Omental fat pad (tissue), 4 donors: ENCODE measurements at places on chromosomes 6 and 20. TPM values are rescaled to one million over a fixed set of nuclear protein-coding genes. Genes with fewer than 3 reads are reported as not detected.

PACRG gene
- 2.5 TPM for total RNA-seq

TOX2 gene
- total RNA-seq, result 7.1 TPM

DNA sequence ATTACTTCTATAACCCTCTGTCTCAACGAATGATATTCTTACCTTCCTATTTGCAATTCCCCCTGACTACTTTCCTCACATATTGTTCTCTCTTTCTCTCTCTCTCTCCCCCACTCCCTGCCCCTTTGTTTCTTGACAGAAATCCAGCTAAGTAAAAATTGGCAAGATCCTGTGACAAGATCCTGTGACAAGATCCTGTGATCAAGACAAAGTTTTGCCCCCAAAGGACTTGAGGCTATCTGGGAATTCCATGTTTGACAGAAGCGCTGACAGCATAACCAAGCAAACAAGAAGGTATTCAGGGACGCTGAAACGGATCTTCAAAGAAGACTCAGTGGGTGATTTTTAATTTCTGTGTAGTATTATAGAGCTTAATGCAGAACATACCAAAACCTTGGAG, 5.5 kb upstream of the HBS1L start:
- no peak for DNase-seq

SLC32A1 gene
- total RNA-seq, result not detected

- no peak for DNase-seq
Measured at GRCh38 chr6:43953256-43953655, 174.0 kb downstream of the MRPL14 start.

DNA sequence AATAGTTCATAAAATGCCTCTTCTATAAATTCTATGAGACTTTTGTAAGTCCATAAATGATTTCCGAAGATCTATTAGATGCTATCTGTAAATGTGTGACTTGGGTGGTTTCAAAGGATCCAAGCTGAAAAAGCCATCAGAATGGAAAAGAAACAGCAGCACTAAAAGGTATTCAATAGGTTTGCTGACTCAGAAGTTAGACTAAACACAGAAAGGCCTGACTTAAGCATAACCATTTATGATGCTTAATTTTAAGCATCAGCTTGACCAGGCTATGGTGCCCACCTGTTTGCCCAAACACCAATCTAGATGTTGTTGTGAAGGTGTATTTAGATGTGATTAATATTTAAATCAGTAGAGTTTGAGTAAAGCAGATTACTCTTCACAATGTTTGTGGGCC, 513.5 kb downstream of the TFAP2A start:
- DNase-seq, result no peak

DNA sequence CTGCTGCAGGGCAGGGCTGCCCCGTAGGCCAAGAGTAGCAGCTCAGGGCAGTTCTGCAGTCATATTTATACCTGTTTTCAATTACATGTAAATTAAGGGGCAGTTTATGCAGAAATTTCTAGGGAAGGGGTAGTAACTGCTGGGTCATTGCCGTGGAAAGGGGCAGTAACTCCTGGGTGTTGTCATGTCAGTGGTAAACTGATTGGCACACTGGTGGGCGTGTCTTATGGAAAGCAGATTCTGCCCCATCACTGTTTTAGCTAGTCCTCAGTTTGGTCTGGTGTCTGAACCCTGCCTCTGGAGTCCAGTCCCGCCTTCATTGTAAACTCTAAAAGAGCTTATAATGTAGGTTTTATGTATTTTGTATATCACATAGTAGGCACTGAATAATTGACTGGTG, 22.1 kb downstream of the MAP3K4 start:
- no peak for DNase-seq

HLA-DQB2 gene
- total RNA-seq, result not detected

GRCh38 chr20:33316958-33317357, 33.9 kb downstream of the BPIFB1 start:
- DNase-seq, result no peak

- DNase-seq, result no peak
Measured at GRCh38 chr20:48750941-48751635, 76.7 kb downstream of the PREX1 start.

DNA sequence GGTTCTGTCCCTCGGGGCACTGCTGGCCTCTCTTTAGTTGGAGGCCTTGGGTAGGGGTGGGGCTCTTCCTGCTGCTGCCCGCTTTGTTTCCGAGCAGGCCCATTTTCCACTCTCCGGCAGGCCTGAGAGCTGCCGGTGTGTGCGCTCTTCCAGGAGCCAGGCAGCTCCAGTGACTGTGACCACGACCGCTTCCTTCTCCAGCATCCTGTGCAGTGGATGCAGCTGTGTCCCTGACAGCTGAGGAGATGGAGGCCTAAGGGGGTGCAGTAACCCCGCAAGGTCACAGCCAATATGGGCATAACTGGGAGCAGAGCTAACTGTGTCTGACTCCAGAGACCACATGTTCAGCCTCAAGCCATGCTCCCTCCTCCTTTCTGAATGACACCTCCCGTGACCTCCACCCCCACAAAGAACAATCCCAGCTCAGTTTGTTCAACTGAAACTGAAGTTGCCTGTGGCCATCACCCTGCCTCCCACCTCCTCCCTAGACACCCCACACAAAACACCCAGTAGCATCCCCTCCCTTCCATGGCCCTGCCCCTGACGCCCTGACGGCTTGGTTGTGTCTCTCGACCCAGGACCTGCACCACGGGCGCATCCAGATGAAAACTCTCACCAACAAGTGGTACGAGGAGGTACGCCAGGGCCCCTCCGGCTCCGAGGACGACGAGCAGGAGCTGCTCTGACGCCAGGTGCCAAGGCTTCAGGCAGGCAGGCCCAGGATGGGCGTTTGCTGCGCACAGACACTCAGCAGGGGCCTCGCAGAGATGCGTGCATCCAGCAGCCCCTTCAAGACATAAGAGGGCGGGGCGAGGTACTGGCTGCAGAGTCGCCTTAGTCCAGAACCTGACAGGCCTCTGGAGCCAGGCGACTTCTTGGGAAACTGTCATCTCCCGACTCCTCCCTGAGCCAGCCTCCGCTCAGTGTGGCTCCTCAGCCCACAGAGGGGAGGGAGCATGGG, 27.8 kb downstream of the SPATA2 start:
- no peak for DNase-seq

CALHM4 gene
- not detected for total RNA-seq

SGK2 gene
- 14.5 TPM for total RNA-seq

- no peak for DNase-seq
Measured at GRCh38 chr6:104632588-104632987, 227.1 kb downstream of the HACE1 start.

GRCh38 chr6:44489910-44490604, 102.6 kb downstream of the CDC5L start:
- no peak for DNase-seq

DNA sequence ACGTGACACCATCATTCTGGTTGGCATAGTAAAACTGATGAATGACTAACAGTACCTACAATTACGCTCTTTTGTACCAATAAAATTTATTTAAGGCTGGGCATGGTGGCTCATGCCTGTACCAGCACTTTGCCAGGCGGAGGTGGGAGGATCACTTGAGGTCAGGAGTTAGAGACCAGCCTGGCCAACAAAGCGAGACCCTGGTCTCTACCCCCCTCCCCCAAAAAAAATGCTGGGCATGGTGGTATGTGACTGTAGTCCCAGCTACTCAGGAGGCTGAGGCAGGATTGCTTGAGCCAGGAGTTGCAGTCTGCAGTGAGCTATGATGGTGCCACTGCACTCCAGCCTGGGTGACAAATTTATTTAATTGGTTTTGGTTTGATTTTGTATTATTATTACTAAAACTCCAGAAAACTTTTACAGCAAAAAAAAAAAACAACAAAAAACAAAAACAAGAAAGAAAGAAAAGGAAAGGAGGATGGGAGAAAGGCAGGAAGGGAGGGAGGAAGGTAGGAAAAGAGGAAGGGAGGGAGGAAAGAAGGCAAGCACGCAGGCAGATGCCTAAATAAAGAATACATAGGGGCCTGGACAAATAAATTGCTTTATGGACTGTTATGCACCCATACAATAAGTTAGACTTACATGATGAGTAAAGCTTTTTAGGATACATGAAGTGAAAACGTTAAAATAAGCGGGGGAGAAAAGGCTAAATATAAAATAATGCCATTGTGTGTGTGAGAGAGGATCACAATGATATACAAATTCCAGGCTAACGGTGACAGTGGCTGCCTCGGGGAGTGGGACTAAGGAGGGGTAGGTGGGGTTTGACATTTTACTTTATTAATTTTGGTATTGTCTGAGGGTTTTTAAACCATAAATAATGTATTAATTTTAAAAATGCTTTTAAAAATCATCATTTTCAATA, 682 bp upstream of the ZSCAN9 start:
- DNase-seq, result no peak

GRCh38 chr6:12335717-12336116, 45.6 kb downstream of the EDN1 start:
- no peak for DNase-seq

- DNase-seq, result no peak
Measured at GRCh38 chr6:159969921-159970320, 1.0 kb downstream of the IGF2R start.

TEAD3 gene
- total RNA-seq, result 16.0 TPM

LRRC73 gene
- total RNA-seq, result 0.19 TPM

PERP gene
- 23.9 TPM for total RNA-seq

- no peak for DNase-seq
Measured at GRCh38 chr20:39829661-39830060, 859.4 kb downstream of the MAFB start.

- no peak for DNase-seq
Measured at GRCh38 chr6:39204160-39204495, 25.1 kb downstream of the KCNK5 start.

- DNase-seq, result no peak
Measured at GRCh38 chr6:141229296-141229695, 903.4 kb upstream of the GJE1 start.

GRCh38 chr6:134663356-134663755, 286.5 kb downstream of the ALDH8A1 start:
- no peak for DNase-seq

HSPA12B gene
- 29.7 TPM for total RNA-seq

DNA sequence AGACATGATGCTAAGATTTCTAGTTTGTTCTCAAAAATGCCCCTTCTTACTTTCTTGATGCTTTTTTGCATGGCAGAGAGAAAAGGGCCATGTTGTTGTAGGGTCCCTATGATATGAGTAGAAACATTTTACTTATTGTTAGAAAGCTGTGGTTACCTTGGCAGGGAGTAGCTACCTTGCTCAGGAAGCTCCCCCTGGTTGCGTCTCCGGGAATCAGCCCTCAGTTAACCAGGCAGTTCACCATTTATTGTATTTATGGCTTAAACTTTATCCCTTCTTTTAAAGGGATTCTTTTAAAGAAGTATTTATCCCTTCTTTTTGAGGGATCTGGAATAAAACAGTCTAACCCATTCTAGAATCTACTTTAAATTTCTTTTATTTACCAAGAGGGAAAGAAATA, 113.9 kb upstream of the PROKR2 start:
- DNase-seq, result no peak

GRCh38 chr6:20715135-20715806, 181.0 kb downstream of the CDKAL1 start:
- no peak for DNase-seq

- DNase-seq, result no peak
Measured at GRCh38 chr6:165571721-165572132, 91.3 kb downstream of the PDE10A start.

DNA sequence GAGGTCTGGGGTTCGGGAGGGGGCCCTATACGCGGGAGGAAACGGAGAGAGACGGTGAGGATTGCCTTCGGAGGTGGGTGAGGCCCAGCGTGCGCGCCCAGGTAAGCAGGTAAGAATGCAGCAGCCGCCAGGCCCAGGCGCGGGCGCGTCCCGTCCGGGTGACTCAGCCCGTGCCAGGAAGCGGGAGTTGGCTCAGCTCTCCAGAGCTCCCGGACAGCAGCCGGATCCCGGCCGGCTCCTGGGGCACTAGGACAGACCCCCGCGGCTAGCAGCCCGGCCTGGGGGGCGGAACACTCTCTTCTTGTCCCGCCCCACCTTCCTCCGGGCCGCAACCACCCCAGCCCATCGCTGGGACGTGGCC, 1.5 kb upstream of the MDFI start:
- DNase-seq, result no peak

DNA sequence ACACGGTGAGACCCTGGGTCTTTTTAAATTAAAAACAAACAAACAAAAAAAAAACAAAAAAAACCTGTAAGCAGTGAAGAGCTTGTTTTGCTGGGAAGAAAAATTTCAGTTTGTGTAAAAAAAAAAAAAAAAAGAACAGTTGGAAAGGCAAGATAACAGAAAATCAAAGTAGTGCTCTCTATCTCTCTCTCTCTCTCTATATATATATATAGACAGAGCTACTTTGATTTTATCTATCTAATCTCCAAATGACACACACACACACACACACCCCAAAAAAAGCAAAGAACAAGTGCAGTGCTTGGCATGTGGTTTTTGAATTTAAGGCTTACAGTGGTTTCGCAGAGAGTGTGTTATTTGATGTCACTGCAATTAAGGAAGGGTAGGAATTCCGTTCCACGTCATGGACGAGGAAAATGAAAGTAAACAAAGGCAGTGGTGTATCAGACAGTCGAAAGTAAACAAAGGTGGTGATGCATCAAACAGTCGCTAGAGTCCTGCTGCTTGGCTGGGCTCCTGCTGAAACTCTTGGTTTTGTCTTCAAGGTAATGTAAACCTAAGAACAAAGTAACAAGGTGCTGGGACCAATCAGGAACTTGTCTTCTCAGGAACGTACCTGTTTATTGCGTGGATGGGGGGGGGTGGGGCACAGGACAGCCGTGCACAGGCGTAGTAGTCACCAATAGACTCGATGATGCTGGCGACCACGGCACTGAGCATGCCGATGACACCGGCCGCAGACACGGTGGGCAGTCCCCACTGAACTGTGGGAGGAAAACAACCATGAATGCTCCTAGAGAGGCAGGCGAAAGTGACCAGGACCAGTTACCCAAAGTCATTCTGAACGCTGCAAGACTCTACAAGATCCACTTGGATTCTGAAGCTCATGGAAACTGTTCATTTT, 131.8 kb downstream of the SLC23A2 start:
- DNase-seq, result no peak

DNA sequence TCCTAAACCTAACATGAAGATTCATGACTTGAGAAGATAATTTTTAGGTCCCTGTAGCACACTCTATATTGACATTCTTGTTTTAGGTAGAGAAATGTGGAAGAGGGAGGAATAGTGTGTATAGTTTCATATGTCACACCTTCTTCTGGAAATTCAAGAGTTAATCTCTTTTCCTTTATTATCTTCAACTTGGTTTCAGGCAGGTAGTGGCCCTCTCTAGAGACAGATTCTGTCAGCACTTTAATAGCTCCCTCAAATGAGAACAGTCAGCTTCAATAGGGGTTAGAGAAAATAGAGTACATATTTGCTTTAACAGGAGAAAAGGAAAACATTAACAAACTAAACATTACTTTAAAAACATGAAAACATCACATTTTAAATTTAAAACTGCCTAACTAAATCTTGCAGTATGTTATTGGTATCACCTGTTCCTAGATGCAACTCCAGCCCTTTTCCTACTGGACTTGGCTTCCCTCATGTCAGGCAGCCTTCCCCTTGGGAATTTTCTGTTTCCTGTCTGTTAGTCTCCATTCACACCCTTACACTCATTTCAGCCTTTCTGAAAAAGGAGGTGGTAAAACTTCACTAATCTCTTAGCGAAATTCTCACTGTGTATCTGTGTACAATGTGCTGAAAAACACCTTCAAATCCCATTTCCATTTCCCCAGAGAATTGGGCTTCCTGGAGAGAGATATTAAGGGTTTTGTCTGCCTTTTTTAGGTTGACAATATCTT, 192.3 kb upstream of the RNF217 start:
- DNase-seq, result no peak
